ENCODE measurements at places on chromosomes 1 and 21. TPM values are rescaled to one million over a fixed set of nuclear protein-coding genes. Genes with fewer than 3 reads are reported as not detected.

Gene SPRR1B
- total RNA-seq = not detected

Gene GJC2
- 0.61 TPM for total RNA-seq

DNA sequence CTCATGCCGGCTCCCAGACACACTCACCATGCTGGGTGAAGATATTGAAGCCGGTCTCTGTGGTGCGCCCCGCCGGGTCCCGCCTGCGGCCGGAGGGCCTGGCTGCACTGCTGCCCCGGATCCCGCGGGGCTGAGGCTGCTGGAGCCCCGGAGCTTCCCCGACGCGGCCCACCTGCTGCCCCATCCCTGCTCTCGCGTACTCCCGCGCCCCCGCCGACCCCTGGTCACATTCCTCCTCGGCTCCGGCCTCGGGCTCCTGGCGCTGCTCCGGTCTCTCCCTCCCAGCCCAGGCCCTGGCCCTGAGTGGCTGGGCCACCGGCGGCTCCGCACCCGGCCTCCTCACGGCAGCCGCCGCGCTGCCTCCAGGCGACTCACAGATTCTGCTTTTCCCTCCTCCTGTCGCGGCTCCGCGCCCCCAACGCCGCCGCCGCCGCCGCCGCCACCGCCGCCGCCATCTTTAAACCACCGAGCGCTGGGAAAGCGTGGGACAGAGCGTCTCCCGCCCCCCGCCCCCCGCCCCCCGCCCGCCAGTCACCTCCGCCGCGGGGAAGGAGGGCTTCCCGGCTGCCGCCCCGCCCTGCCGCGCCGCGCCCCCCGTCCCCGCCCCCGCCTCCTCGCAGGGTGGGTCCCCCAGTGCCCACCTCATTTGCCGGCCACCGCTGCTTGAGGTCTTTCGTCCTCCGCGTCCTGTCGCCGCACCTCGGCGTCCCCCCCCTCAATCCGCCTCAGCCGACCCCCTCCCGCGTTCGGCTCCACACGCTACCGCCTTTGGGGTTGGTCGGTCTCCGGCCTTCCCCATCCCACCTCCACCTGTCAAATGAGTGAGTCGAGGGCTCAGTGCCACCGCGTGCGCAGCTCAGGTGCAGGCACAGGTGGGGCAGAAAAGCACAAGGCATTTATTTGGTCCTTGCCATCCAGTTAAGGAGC, at the start of gene ABL2:
ABL2 (minus strand) TSS at position 464 of the 927 bp plus-strand sequence; CDS start at position 184, 280 bp downstream.
- DNase-seq = peak; percentile 47

GRCh38 chr1:184649451-184649888, 105.2 kb downstream of the EDEM3 start:
- DNase-seq = no peak

GRCh38 chr21:33266050-33266788, at the start of gene IL10RB:
Gene IL10RB, plus strand, starts transcription at chr21:33266367. Its CDS starts 99 bp downstream, at chr21:33266466.
- DNase-seq = peak; percentile 66

- DNase-seq = no peak
These were observed 11.1 kb downstream of the TMEM240 start for GRCh38 chr1:1529321-1529720.

Data from activated T-helper 1 cell treated with anti-CD3 and anti-CD28 coated beads, Interleukin-12 subunit alpha, Interleukin-12 subunit beta, Interleukin-2, Interleukin-4 antibody, amounts not matched to agents 30 ng/mL and 10 ng/mL and 1 ng/mL, durations not matched to agents 14 hours and 24 hours and 36 hours (primary cell).